ENCODE measurements at places on chromosomes 4 and X.

- DNase-seq: no peak
These were observed 12.8 kb upstream of the TNIP2 start for GRCh38 chr4:2768921-2769336.

DNA sequence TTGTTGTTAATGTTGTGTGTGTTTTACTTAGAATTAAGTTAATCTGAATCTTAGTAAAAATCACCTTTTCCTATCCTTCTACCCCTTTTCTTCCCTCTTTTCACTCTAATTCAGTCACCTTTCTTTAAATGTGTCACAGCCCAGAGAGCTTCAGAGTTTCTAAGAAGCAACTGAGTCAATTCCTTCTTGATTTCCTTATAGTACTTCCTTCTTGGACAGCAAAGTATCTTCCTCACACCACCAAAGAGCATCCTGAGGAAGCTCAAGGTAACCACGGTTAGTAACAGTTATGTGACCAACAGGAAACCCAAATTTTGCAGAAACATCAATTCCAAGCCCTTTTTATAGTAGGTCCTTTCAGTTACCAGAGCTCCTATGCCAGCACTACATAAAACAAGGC is 243.2 kb upstream of the BMP3 start:
- DNase-seq: no peak

DNA sequence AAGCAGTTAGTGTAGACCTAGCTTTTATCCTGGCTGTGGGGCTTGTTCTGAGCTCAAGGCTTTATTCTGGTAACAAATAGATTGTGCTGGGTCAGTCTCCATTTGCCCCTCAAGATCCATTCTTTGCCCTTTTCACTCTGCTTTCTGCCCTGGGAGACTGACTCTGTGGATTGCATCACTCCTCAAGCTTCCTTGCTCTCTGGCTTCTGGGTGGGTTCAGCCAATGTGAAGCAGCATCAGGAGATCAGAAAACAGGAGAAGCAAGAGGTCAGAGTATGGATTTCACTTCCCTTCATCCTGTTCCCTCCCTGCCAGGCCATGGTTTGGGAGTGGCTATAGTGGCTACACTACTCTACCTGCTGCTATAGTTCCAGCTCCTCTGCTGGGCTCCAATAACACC is 184.1 kb upstream of the NDP start:
- no peak for DNase-seq

GRCh38 chrX:129650821-129651510 is 3.8 kb downstream of the APLN start:
- no peak for DNase-seq

GRCh38 chr4:118225511-118225910 is 127.3 kb downstream of the PRSS12 start:
- no peak for DNase-seq
